Central memory CD4-positive, alpha-beta T cell (primary cell): ENCODE measurements at places on chromosomes 5 and 9.

GRCh38 chr5:58666598-58667581 lies 84.0 kb downstream of the RAB3C start:
- no peak for DNase-seq

DNA sequence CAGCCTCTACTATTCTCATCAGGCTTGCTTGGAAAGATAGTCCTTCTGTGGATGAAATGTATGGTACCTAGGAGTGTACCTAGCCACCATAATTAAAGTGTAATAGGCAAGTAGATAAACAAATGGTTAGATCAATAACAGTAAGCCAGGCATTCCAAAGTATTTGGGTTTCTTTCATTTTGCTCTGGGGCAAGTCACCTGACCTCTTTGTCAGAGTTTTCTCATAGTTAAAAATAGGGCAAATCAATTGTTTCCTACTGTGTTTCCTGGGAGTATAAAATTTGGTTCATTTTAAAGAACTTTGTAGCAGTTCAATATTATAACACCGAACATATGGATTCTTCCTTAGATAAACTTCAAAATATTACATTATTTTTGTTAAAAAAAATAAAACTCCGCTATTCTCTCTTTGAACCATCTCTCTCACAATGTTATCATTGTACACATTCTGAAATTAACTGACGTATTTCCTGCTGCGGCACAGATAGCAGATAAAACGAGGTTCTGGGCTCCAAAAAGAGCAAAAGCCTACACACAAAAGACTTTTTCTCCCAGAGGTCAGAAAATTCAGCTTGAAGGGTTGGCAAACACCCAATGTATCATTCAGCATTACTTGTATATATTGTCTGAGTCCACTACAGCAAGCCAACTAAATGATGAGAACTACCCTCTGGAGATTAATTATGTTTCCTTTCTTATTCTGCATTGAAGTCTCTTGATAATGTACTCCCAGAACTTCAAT lies 267.9 kb downstream of the COX7C start:
- no peak for DNase-seq

GRCh38 chr5:178272591-178272990 lies 40.0 kb upstream of the PHYKPL start:
- DNase-seq: no peak

DNA sequence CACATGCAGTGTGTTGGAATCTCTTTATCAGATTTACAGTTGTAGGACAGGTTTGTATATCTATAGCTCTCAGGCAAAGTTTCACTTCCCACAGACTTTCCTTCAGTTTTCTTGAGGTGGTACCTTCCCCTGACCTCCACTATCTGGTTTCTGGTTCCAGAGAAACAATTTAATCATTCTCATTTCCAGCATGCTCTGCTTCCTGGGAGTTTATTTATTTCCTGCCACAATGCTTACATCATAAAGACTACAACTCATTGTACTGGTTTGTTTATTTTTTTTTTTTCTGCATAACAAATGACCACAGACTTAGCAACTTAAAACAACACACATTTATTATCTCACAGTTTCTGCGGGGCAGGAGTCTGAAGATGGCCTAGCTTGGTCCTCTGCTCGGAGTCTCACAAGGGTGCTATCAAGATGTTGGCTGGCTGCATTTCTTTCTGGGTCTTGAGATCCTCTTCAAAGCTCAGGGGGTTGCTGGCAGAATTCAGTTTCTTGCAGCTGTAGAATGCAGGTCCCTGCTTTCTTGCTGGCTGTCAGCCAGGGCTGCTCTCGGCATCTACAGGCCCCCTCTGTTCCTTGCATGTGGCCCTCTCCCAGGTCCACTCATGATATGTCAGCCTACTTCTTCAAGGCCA lies 247.7 kb downstream of the ENC1 start:
- DNase-seq: no peak

DNA sequence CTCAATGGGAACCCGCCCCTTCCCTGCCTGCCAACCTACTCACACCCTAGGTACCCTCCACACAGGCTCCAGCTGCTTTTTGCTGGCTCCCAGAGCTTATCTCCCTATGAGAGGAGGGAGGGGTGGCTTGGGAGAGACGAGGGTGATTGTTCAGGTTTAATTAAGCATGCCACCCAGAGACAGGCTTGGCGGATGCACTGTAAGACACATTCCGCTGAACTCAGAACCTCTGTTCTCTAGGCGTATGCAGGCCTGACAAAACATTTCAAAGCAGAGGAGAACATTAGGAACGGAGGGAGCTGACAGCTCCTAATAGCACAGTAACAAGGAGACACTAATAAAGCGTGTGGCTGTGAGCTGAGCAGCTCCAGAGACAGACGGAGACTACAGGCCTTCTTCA lies 80.1 kb downstream of the TRIM32 start:
- DNase-seq: no peak

DNA sequence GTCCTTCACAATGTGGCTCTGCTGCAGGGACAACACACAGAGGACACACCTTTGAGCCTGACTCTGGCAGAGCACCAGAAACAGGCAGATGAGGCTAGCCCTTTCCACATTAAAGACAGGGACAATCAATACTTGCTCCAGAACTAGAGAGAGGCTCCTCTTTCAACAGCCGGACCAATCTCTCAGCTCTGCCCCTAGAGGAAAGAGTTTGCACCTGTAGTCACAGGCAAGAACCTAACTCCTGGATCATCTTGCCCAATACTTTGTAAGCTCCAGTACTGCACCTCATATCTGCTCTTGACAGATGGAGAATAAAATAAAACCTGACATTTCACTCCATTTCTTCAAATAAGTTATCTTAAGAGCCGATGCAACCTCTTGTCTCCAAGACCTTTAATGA lies 52.1 kb downstream of the EPB41L4A start:
- no peak for DNase-seq

DNA sequence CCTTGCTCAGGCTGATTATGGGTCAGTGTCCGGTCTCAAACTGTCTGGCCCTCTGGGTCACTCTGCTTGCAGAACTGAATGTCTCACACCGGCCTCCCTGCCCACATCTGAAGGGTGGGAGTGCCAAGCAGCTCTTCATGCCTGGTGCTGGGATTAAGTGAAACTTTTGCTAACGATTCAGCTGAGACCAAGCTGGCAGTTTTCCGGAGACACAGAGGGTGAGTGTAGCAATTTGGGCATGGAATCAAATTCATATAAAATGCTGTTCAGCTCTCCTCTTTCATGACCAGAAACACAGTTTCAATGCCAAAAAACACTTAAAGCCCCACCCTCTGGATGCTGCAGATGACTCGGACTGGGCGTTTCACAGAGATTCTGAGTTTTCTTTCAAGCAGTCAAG lies 207.5 kb downstream of the NXNL2 start:
- DNase-seq: no peak

- DNase-seq: no peak
These were observed 165.2 kb downstream of the FRMD3 start for GRCh38 chr9:83372957-83373356.

- DNase-seq: no peak
These were observed 16.1 kb upstream of the CRB2 start for GRCh38 chr9:123339666-123340510.

GRCh38 chr9:35404865-35405264 lies 85.0 kb upstream of the RUSC2 start:
- no peak for DNase-seq

GRCh38 chr9:121906074-121906870 lies 186.8 kb downstream of the TTLL11 start:
- DNase-seq: no peak

DNA sequence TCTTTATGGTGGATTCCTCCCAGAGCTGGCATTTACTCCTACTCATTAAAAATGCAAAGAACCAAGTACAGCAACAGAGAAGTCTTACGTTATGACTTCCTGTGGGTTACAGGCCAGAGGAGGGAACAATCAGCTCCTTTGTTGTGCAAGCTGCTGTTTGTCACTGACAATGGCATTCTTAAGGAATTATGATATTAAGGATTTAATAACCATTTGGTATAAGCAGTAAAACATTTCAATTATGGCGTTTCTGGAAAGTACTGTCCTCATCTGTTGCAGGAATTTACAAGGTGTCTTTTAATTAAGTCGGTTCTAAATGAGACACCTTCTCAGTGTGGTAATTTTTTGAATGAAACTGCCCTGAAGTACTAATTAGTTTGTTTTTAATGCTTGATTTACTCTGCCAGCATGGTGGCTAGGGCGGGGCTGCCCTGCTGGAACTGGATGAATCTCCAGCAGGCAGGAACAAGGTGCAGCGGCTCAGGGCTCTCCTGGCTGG lies 49.1 kb upstream of the VDAC1 start:
- DNase-seq: peak; percentile 30

- no peak for DNase-seq
These were observed 65.7 kb upstream of the RORB start for GRCh38 chr9:74431467-74431866.

- DNase-seq: no peak
These were observed 56.5 kb downstream of the MACROH2A1 start for GRCh38 chr5:135342551-135342875.

- no peak for DNase-seq
These were observed 1.5 kb downstream of the SV2C start for GRCh38 chr5:76084496-76085242.

GRCh38 chr5:139651853-139652787 lies 4.0 kb downstream of the CXXC5 start:
- no peak for DNase-seq

GRCh38 chr9:113508111-113508749 lies 44.7 kb downstream of the RGS3 start:
- DNase-seq: no peak

DNA sequence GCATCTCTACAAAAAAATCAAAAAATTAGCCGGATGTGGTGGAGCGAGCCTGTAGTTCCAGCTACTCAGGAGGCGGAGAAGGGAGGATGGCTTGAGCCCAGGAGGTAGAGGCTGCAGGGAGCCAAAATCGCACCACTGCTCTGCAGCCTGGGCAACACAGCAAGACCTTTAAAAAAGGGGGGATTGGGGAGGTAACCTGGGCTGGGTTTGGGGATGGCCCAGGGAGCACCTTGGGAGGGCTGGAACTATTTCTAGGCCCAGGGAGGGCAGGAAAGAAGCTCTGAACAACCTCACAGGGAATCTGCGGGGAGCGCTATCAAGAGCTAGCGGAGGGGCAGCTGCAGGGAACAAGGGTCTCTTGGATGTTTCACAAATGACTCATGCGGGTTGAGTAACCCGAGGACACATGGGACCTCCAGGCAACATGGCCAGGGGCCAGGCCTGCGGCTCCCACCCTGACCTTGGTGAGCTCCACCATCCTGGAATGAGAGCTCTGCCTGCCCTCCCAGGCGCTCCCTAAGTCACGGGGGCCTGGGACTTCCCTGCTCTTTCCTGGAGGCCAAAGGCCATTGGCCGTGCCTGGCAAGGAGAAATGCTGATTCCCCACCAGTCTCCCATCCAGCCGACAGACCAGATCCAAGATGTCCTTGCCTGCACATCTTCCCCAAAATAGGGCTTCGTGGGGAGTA lies 23.4 kb downstream of the SARDH start:
- DNase-seq: no peak

DNA sequence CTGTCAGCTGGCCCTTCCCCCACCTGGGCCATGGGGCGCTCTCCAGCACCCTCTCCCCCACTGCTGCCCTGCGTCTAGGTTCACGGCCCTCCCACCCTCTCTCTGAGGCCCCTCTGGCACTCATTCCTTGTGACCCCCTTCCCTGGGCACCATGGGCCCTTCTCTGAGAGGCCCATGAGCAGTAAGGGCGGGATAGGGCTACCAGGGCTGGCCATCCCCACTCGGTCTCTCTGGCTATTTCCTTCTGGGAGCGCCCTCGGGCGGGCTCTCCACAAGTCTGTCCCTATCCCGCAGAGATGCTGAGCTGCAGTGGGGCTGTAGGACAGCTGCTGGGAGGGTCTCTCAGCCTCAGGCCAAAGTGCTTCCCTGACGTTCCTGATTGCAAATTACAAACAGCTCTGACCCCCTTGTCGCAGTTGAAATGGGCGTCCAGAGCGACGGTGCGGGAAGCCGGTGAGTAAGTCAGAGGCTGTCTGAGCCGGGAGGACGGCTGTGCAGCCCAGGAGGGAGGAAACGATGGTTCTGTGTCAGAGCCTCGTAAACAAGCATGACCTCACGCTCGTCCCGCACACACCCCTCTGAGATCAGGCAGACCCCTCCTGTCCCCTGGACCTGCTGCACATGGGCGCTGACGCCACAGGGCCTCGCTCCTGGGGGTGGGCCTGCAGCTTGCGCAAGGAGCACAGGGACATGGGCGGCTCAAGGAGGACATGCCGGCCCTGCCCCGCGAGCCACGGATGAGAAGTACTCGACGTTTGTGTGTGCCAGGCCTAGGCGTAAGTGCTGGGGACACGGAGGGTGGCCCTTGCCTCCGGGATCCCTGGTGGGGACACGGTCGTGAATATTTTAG lies 36.3 kb upstream of the GFPT2 start:
- no peak for DNase-seq
